ENCODE measurements at places on chromosomes 13 and 19.

GRCh38 chr13:99976575-99976974 lies 5.0 kb upstream of the ZIC5 start:
- no peak for DNase-seq

DNA sequence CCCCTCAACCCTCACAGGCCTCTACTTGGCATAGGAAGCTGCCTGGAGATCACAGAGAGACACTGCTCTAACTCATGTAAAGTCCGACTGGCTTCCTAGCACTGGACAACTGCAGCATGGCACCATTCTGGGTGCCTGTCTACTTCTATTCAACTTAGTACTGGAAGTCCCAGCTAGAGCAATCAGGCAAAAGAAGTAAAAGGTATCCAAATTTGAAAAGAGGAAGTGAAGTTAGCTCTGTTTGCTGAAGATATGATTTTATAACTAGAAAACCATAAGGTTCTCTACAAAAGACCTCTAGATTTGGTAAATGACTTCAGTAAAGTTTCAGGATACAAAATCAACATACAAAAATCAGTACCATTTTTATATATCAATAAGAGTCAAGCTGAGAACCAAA lies 1017.6 kb downstream of the PCDH9 start:
- DNase-seq, result no peak

GRCh38 chr13:66501181-66501580 lies 729.0 kb downstream of the PCDH9 start:
- no peak for DNase-seq

GRCh38 chr19:441213-441836 lies 19.5 kb downstream of the SHC2 start:
- DNase-seq, result no peak

- DNase-seq, result no peak
Observed at GRCh38 chr13:86438034-86438433, 638.8 kb upstream of the SLITRK6 start.

- peak; percentile 73 for DNase-seq
Observed at GRCh38 chr19:18594096-18594823, 5.7 kb downstream of the REX1BD start.

GRCh38 chr19:10858204-10858828 lies 10.1 kb downstream of the C19orf38 start:
- no peak for DNase-seq

DNA sequence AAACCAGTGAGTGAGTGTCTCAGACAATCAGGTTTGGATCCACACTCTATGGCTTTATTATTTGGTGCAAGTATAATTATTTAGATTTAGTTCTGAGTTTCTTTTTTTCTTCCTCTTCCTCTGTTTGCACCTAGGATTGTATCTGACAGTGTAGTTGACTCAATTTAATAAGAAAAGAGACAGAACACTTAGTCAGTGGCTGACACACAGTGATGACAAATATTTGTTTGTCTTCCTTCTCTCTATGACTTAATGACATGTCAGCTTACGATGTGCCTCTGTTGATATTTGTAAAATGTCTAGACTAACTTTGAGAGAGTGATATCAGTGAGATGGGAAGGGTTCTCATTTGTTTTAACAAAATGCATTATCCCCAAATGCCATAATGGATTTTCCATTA lies 129.5 kb upstream of the SLC10A2 start:
- no peak for DNase-seq

DNA sequence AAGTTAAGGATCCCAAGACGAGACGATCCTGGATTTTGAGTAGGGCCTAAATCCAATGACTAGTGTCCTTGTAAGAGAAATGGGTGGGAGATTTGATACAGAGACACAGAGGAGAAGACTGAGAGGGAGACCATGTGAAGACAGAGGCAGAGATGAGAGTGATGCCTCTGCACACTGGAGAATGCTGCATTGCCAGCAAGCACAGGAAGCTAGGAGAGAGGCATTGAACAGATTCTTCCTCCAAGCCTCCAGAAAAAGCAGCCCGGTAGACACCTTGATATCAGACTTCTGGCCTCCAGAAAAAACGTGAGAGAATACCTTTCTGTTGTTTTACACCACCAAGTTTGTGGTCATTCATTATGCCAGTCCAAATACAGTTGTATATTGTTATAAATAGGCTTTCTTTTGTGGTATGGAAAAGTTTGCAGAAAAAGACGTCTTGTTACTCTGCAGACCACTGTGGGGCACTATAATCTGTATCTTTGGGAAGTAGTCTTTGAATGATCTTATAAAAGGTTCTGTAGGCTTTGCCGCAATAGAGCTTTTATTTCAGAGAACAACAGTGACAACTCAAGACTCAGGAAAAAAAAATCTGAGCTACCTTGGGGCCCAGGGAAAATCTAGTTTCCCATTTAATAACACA lies 17.9 kb upstream of the RFC3 start:
- DNase-seq, result no peak

DNA sequence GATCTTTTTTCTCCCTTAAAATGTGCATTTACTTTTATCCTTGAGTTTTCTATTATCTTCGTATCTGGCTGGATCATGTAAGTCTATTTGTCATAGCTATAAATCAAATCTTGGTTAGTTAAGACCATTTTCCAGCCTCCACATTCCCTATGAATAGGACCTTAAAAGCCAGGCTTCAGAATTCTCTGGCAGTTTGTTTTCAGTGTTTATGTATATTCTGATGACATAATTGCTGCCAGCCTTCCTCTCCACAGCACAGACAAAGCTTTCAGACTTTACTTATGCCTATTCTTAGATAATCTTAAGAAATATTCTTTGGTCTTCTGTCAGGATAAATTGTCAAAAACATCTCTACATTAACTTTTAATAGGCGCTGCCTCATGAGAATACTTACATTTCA lies 870.8 kb upstream of the SPRY2 start:
- DNase-seq, result no peak

- DNase-seq, result no peak
Observed at GRCh38 chr13:108963846-108964600, 334.6 kb downstream of the MYO16 start.

GRCh38 chr13:20064128-20064527 lies 96.7 kb downstream of the GJA3 start:
- no peak for DNase-seq

GRCh38 chr19:16272945-16273344 lies 51.7 kb upstream of the KLF2 start:
- peak; percentile 38 for DNase-seq

- DNase-seq, result no peak
Observed at GRCh38 chr19:10690341-10690781, 10.9 kb upstream of the QTRT1 start.

GRCh38 chr13:25171517-25172302 lies at the start of gene AMER2:
Gene AMER2, minus strand, starts transcription at chr13:25172288. Its CDS starts 669 bp downstream, at chr13:25171619.
- DNase-seq, result peak; percentile 20

- DNase-seq, result no peak
Observed at GRCh38 chr13:52187029-52187423, 27.6 kb upstream of the NEK3 start.

DNA sequence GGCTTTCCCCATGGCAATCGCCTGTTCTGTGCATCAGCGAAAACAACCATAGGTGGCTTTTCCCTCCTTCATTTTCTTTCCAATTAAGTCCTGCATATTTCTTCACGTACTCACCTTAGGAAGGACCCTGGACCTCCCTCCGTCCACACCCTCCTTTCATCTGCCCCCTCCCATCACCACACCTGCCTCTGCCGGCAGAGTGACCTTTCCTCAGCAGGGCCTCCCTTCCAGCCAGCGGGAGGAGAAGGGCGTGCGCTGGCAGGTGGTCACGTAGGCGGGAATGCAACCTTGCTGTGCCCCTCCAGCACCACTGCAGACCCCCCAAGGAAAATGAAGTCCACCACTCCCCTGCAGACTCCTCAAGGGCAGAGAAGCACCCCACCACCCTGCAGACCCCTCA lies 61.1 kb downstream of the GSX1 start:
- DNase-seq, result no peak
